ENCODE measurements at places on chromosomes 5 and 9.

DNA sequence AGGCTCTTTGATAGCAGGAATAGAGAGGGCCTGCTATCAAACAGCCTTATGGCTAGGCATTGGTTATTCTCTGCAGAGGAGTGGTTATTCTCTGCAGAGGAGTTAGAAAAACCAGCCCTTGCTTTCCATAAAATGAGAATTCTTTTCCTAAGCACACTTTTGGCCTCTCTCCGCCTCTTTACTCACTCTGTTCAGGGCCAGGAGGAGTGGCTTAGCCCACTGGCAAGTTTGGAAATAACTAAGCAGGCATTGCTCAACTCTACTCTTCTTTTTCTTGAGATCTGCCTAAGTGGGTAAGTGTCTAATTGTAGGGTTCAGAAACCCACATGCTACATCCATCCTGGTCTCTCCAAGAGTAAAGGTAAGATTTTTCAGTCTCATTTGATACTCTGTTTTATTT is 341.7 kb downstream of the KIAA0825 start:
- no peak for DNase-seq

DNA sequence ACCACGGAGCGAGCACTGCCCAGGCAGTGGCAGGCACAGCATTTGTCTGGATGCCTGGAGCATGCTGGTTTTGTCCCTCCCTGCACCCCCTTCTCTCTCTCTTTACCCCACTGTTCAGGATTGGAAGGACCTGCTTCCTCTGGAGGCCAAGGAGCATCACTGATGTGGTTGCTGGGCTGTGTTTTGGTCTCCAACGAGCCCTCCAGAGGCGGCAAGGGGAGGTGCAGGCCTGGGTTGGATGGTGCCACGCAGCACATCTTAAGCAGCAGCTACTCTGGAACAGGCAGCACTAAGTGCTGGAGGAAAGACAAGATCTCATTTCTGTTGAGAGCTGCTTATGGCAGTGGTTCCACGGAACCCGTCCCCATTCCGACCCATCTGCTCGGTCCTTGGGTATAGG is 139.6 kb downstream of the CMYA5 start:
- no peak for DNase-seq

DNA sequence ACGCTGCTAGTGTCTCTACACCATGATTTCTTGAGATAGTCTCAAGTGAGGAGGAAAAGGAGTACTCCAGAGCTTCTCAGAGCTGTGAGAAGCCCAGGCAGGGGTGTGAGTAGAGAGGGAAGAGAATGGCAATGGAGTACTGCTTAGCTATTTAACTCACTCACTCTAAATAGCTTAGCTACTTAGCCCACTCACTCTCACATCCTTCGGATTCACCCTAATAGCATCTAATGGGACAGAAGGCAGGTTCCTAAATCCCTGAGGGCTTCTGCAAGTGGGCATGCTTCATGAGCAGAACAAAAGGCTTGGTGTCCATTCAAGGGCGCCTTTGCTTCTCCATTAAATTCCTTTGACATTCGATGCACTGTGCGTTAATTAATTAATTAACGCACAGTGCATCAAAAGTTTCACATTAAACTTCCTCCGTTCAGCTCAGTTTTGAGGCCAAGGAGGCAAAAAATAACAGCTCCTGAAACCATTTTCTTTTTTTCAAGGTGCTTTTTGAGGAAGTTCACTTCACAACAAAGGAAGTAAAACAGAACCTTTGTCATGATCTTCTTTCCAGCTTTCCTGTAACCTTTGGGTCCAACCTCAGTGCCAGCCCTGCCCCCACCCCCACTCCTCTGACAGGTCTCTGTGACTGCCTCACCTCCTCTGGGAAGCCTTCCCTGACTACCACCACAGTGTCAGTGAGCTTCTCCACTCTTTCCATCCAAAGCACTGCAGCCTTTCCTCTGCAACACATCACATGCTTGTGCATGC is 294.0 kb downstream of the SEC61B start:
- no peak for DNase-seq

GRCh38 chr5:148000036-148000435 is 63.7 kb upstream of the SPINK5 start:
- no peak for DNase-seq

DNA sequence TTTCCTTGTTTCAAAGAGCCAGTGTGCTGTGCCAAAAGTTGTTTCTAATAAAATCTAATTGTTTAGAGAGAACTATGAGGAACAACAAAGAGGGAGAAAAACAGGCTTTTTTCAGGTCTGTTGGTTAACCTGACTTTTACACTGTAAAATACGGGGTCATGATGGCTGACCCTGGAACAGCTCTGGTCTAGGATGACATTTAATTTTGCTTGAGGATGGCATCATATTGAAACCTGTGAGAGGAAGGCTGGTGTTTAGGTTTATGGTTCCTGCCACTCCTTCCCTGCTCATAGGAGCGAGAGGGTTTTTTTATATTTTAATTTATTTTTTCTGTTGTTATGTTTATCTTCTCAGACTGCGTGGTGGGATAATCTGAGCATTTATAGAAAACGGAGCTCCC is 327.6 kb downstream of the KDM4C start:
- no peak for DNase-seq

- DNase-seq, result peak; percentile 16
Observed at GRCh38 chr5:37900692-37901091, 60.9 kb upstream of the GDNF start.

Measured in DMS79 (cell line).